ENCODE measurements at places on chromosomes 6 and 20. TPM values are rescaled to one million over a fixed set of nuclear protein-coding genes. Genes with fewer than 3 reads are reported as not detected.

Gene C6orf52
- 2.6 TPM for total RNA-seq

Gene LYRM2
- total RNA-seq, result 23.7 TPM

GRCh38 chr20:55067158-55067825 lies 591.9 kb downstream of the DOK5 start:
- no peaks in the 10 kb centered on the region for H3K36me3 ChIP-seq
- no peak overlapping the region for H3K27ac ChIP-seq
- H3K4me1 ChIP-seq, result no peaks in the 10 kb centered on the region
- no peak overlapping the region for H3K4me3 ChIP-seq
- no peaks in the 10 kb centered on the region for H3K27me3 ChIP-seq
- no peak for DNase-seq

DNA sequence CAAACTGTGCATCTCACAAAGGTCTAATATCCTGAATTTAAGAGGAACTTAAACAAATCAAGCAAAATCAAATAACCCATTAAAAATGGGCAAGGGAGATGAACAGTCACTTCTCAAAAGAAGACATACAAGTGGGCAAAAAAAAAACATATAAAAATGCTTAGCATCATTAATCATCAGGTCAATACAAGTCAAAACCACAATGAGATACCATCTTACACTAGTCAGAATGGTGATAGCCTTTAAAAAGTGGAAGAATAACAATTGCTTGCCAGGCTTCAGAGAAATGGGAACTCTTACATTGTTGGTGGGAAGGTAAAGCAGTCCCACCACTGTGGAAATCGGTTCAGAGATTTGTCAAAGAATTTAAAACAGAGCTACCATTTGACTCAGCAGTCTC lies 646.7 kb upstream of the PTCHD4 start:
- no peak overlapping the region for H3K4me3 ChIP-seq
- DNase-seq, result no peak
- no peak overlapping the region for H3K27ac ChIP-seq
- H3K36me3 ChIP-seq, result no peaks in the 10 kb centered on the region
- no peaks in the 10 kb centered on the region for H3K27me3 ChIP-seq

DNA sequence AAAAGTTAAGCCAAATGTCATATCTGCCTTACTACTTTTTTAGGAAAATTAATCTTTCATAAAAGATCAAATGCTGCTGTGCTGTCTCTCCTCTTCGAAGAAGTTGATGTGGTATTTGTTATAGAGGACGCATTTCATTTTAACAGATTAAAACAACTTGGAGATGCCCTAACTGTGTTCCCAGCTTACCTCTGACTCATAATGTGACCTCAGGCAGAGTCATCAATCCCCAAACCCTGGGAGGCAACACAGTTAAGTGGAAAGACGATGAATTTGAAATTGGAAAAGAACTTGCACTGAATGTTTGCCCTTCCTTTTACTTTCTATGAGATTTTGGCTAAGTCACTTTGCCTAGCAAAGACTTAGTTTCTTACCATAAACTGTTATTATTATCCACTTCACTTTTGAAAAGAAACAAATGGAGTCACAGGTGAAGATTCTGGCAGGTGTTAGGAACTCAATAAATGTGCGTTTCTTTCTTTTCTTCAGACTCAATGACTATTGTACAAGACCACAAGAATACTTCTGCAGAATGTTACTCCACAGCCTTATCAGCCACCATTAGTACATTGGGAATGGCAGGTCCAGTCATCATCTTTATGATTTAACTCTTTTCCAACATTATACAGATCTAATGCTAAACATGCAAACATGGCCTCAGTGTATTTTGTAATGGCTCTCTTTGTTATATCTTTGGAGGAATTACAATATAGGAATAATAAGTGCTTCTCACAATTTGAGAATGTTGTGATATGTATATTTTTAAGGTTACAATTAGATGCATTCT lies 102.6 kb downstream of the COL21A1 start:
- DNase-seq, result no peak
- H3K4me3 ChIP-seq, result no peak overlapping the region
- H3K4me1 ChIP-seq, result no peaks in the 10 kb centered on the region

- DNase-seq, result no peak
- no peak overlapping the region for H3K27ac ChIP-seq
- no peaks in the 10 kb centered on the region for H3K36me3 ChIP-seq
- peaks cover 16% of the 10 kb centered on the region for H3K27me3 ChIP-seq
- H3K4me1 ChIP-seq, result no peaks in the 10 kb centered on the region
- H3K4me3 ChIP-seq, result no peak overlapping the region
Observed at GRCh38 chr6:160247457-160247883, 11.2 kb downstream of the SLC22A2 start.

- no peaks in the 10 kb centered on the region for H3K27me3 ChIP-seq
- no peak overlapping the region for H3K27ac ChIP-seq
- H3K4me1 ChIP-seq, result no peaks in the 10 kb centered on the region
- H3K4me3 ChIP-seq, result no peak overlapping the region
- H3K36me3 ChIP-seq, result no peaks in the 10 kb centered on the region
- no peak for DNase-seq
Observed at GRCh38 chr20:15542655-15543054, 1030.6 kb downstream of the KIF16B start.

GRCh38 chr20:8454137-8454712 lies 322.2 kb downstream of the PLCB1 start:
- DNase-seq, result peak; percentile 48
- no peaks in the 10 kb centered on the region for H3K27me3 ChIP-seq
- no peaks in the 10 kb centered on the region for H3K36me3 ChIP-seq
- H3K4me1 ChIP-seq, result peaks cover 2% of the 10 kb centered on the region

DNA sequence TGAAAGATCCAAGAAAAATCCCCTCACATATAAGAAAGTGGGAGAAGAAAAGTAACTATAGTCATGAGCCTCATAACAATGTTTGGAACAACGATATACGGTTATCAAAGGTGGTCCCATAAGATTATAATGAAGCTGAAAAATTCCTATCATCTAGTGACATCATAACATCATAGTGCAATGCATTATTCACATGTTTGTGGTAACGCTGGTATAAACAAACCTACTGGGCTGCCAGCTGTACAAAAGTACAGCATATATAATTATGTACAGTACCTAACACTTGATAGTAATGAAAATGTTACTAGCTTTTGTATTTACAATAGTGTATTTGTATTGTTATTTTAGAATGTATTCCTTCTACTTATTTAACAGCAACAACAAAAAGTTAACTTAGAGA lies 240.7 kb downstream of the RNGTT start:
- H3K4me1 ChIP-seq, result peaks cover 18% of the 10 kb centered on the region
- H3K4me3 ChIP-seq, result no peak overlapping the region
- peaks cover 7% of the 10 kb centered on the region for H3K36me3 ChIP-seq
- DNase-seq, result no peak
- H3K27ac ChIP-seq, result no peak overlapping the region

All from activated CD8-positive, alpha-beta T cell treated with anti-CD3 and anti-CD28 coated beads for 36 hours (primary cell).